ENCODE measurements at places on chromosomes 16 and 17. TPM values are rescaled to one million over a fixed set of nuclear protein-coding genes. Genes with fewer than 3 reads are reported as not detected.

Gene ABCC12
- not detected for total RNA-seq

Gene TBC1D3
- not detected for total RNA-seq

Gene KRTAP1-5
- 31.8 TPM for total RNA-seq

Gene MYO1C
- 250 TPM for total RNA-seq

Gene ABCC11
- total RNA-seq = under 0.01 TPM

DNA sequence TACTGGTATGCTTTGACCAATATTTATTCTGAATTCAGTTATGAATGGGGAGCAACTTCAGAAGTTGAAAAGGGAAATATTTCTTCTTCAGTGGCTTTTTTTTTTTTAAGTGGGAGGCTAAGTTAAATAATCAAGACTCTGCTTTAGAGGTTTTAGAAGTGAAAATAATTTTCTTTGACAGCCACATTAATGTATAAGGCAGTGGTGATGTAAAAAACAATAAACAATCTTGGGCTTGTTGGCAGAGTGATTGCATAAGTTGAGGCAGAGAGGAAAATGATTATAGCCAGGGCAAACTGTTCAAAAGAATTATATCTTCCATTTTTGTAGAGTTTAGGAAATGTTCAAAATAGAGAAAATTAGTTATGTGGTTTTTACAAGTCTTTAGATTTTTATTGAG lies 5.4 kb upstream of the KRT12 start:
- no peak overlapping the region for H3K27ac ChIP-seq
- no peaks in the 10 kb centered on the region for H3K27me3 ChIP-seq
- no peak for DNase-seq

GRCh38 chr16:10039220-10040096 lies 142.8 kb downstream of the GRIN2A start:
- H3K27ac ChIP-seq = no peak overlapping the region
- H3K4me3 ChIP-seq = no peak overlapping the region
- no peaks in the 10 kb centered on the region for H3K36me3 ChIP-seq
- no peaks in the 10 kb centered on the region for H3K4me1 ChIP-seq
- DNase-seq = no peak

Gene RAB11FIP3
- total RNA-seq = 22.7 TPM

DNA sequence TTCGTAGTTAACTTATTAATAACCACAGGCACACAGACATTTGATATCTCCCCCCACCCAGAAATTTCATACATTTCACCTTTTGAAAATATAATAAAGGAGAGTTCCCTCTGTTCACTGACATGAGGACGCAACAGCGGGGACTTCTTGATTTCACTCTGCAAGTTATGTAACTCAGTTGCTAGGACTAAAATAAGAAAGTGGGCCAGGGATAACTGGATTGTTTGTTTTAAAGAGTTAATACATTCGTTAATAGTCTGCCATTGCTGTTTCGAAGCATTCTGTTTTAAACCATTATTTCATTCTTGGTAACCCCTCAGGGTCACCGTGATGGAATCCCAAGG lies 1.2 kb downstream of the RHOT1 start:
- H3K36me3 ChIP-seq = no peaks in the 10 kb centered on the region
- H3K4me1 ChIP-seq = peaks cover 19% of the 10 kb centered on the region
- no peaks in the 10 kb centered on the region for H3K27me3 ChIP-seq
- no peak for DNase-seq
- H3K4me3 ChIP-seq = peak overlapping the region; percentile 82

DNA sequence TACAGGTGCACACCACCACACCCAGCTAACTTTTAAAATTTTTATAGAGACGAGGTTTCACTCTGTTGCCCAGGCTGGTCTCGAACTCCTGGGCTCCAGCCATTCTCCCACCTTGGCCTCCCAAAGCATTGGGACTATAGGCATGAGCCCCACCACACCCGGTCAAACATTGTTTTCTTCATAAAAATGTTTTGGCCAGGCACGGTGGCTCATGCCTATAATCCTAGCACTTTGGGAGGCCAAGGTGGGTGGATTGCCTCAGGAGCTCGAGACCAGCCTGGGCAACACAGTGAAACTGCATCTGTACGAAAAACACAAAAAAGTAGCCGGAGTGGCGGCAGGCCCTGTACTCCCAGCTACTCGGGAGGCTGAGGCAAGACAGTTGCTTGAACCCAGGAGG lies 12.1 kb downstream of the TMC6 start:
- no peaks in the 10 kb centered on the region for H3K4me1 ChIP-seq
- H3K27ac ChIP-seq = no peak overlapping the region
- no peak for DNase-seq
- H3K27me3 ChIP-seq = peaks cover 20% of the 10 kb centered on the region

GRCh38 chr16:86381491-86381890 lies 128.8 kb upstream of the FOXF1 start:
- no peak for DNase-seq
- no peak overlapping the region for H3K4me3 ChIP-seq
- peaks cover 7% of the 10 kb centered on the region for H3K4me1 ChIP-seq
- H3K36me3 ChIP-seq = no peaks in the 10 kb centered on the region
- H3K27ac ChIP-seq = no peak overlapping the region

GRCh38 chr16:586047-586644 lies 3.7 kb upstream of the RAB40C start:
- no peaks in the 10 kb centered on the region for H3K36me3 ChIP-seq
- no peak overlapping the region for H3K27ac ChIP-seq
- no peak overlapping the region for H3K4me3 ChIP-seq
- H3K4me1 ChIP-seq = peaks cover 35% of the 10 kb centered on the region
- H3K27me3 ChIP-seq = no peaks in the 10 kb centered on the region

Gene SMIM5
- under 0.01 TPM for total RNA-seq

GRCh38 chr17:78525511-78526160 lies 51.6 kb downstream of the DNAH17 start:
- H3K27me3 ChIP-seq = no peaks in the 10 kb centered on the region
- no peaks in the 10 kb centered on the region for H3K4me1 ChIP-seq
- DNase-seq = peak; percentile 69
- no peak overlapping the region for H3K27ac ChIP-seq
- no peak overlapping the region for H3K4me3 ChIP-seq

DNA sequence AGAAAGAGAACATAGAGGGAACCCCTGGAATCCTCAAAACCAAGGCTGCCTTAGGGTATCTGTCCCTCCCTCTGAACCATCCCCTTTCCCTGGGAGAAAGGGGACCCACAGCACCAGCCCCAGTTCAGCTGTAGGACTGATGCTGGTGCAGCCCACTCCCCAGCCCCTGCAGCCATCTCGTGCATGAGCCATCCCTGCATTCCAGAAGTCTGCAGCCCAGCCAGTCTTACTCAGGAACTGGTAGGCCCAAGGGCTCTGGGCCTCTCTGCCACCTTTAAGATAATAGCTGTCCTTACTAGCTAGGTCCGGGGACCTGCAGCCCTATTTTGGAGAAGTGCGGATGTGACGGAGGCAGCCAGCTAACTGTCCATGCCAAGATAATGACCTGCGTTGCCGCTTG lies 6.0 kb upstream of the EVPL start:
- no peak overlapping the region for H3K27ac ChIP-seq
- no peaks in the 10 kb centered on the region for H3K4me1 ChIP-seq
- DNase-seq = peak; percentile 46

- H3K36me3 ChIP-seq = no peaks in the 10 kb centered on the region
- H3K27me3 ChIP-seq = peaks cover 36% of the 10 kb centered on the region
- H3K4me3 ChIP-seq = no peak overlapping the region
- DNase-seq = peak; percentile 73
These were observed 87.7 kb downstream of the KCNJ12 start for GRCh38 chr17:21463779-21464407.

Gene SALL1
- total RNA-seq = under 0.01 TPM

DNA sequence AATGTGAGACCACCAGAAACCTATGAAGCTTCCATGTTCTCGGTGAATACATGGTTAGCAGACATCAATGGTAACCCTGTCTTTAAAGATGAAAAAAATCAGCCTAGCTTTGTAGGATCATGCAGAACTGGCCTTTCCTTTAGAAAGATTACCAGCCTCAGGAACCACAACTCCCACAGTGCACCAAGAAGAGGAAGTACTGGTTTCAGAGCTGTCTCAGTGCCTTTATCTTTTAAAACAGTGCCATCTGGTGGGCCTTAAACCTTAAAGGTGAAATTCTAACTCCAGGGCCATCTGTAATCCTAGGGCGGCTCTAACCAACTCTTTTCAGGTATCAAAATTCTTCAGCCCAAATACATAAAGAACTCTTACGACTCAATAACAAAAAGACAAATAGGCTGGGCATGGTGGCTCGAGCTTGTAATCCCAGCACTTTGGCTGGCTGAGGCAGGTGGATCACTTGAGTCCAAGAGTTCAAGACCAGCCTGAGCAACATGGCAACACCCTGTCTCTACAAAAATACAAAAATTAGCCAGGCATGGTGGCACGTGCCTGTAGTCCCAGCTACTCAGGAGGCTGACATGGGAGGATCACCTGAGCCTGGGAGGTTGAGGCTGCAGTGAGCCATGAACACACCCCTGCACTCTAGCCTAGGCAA lies 5.4 kb downstream of the ATPAF2 start:
- H3K4me1 ChIP-seq = peaks cover 8% of the 10 kb centered on the region
- H3K4me3 ChIP-seq = no peak overlapping the region
- H3K27me3 ChIP-seq = no peaks in the 10 kb centered on the region
- no peaks in the 10 kb centered on the region for H3K36me3 ChIP-seq
- H3K27ac ChIP-seq = no peak overlapping the region

Gene CD300A
- total RNA-seq = not detected

Gene NEUROD2
- total RNA-seq = not detected

DNA sequence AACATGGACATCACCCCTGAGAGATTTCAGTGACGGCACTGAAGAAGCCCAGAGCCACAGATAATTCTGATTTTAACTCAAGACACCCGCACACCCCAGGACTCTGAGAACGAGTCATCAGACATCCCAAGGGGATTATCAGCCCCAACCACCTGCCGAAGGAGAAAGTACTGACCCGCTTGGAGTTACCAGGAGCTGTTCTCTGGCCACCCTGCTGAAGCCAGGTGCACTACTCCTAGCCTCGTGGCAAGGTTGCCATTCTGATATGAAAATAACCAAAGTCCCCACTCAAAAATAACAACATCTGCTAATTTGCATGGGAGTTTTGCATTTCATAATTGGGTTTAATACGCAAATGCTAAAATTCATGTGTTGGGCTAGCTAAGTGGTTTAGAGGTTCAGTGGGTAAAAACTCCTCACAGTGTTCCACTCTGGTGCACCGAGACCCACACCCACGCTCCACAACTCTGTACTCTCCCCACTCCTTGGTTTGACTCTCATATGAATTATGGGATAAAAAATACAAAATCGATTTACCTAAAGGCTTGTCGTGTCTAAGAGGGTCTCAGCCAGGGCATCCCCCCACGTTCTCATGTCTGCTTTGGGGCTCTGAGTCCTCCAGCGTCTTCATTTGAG lies 143.0 kb upstream of the NOL11 start:
- no peak overlapping the region for H3K27ac ChIP-seq
- H3K4me1 ChIP-seq = no peaks in the 10 kb centered on the region
- no peaks in the 10 kb centered on the region for H3K36me3 ChIP-seq
- H3K4me3 ChIP-seq = no peak overlapping the region
- no peak for DNase-seq

DNA sequence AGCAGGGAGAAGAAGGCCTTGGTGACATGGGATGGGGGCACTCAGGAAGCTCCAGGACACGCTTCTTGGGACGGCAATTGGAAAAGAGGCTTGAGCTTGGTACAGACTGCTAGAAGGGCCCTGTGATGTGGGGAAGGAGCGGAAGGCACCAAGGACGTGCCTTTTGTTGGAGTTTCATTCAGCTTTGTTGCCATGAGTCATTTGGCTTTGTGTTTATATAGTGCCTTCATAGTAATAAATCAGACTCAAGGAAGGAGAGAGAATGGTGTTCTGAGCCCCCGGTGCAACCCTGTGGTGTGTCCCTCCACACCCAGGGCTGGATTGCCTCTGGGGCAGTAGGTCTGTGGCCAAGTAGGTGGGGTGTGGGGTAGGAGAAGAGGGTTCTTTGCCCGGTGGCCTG lies 7.4 kb upstream of the TBX4 start:
- DNase-seq = peak; percentile 77
- no peak overlapping the region for H3K27ac ChIP-seq
- no peaks in the 10 kb centered on the region for H3K4me1 ChIP-seq
- H3K36me3 ChIP-seq = no peaks in the 10 kb centered on the region
- H3K4me3 ChIP-seq = no peak overlapping the region

DNA sequence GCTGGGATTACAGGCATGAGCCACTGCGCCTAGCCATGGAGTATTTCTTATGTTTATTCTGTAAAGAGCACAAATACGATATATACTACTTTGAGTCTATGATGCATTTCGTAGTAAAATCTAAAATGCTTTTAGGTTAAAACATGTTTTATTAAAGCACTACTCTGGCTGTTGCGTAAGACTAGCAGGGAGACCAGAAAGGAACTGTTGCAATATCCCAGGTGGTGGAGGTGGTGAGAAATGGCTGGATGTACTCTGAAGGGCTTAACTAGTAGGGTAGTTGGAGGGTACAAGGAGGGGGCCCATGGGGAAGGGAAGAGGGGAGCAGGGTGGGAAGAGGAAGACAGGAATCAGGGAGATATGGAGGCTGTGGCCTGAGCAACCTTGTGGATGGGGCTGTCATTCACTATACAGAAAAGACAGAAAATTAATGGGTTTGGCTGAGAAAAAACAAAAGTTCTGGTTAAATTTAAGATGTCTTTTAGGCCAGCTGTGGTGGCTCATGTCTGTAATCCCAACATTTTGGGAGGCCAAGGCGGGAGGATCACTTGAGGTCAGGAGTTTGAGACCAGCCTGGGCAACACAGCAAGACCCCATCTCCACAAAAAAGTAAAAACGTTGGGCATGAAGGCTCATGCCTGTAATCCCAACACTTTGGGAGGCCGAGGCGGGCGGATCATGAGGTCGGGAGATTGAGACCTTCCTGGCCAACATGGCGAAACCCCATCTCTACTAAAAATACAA lies 35.8 kb downstream of the ST3GAL2 start:
- H3K27ac ChIP-seq = no peak overlapping the region
- H3K36me3 ChIP-seq = peaks cover under 1% of the 10 kb centered on the region
- no peak overlapping the region for H3K4me3 ChIP-seq
- no peaks in the 10 kb centered on the region for H3K27me3 ChIP-seq

Gene LGALS9C
- total RNA-seq = not detected

GRCh38 chr17:82859431-82860403 lies 19.9 kb upstream of the ZNF750 start:
- peaks cover 24% of the 10 kb centered on the region for H3K4me1 ChIP-seq
- H3K4me3 ChIP-seq = peak overlapping the region; percentile 42
- no peaks in the 10 kb centered on the region for H3K27me3 ChIP-seq
- H3K27ac ChIP-seq = peak overlapping the region; percentile 82
- peaks cover under 1% of the 10 kb centered on the region for H3K36me3 ChIP-seq
- peak; percentile 99 for DNase-seq

Gene GUCY2D
- total RNA-seq = not detected

DNA sequence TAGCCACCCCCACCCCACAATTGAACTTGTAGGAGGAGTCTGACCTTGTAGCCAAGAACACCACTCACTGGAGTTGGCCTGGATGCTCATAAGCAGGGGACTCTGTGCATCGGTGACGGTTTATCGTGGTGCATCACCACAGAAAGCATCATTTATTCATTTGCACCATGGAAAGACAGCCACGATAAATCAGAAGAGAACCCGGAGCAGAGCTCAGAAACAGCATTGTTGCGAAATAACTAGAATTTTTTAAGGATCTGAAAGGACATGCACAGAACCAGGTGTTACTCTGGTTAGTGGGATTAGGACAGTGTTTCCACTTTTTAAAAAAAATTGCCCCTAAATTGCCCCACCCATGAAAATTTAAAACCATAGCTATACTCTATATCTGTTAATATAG lies 44.4 kb upstream of the IRX6 start:
- H3K36me3 ChIP-seq = no peaks in the 10 kb centered on the region
- DNase-seq = no peak
- no peak overlapping the region for H3K27ac ChIP-seq
- H3K4me3 ChIP-seq = no peak overlapping the region
- peaks cover 6% of the 10 kb centered on the region for H3K27me3 ChIP-seq

GRCh38 chr17:27282054-27282551 lies 11.8 kb upstream of the WSB1 start:
- peaks cover 3% of the 10 kb centered on the region for H3K27me3 ChIP-seq
